DMS 273 treated with DMSO at 0.1 percent for 48 hours (cell line): ENCODE measurements at places on chromosomes 7 and 10.
A peak's percentile ranks its signal among the peaks of the same experiment; 100 is the strongest.

GRCh38 chr7:1239803-1240516 is 7.3 kb downstream of the UNCX start:
- no peak for DNase-seq

DNA sequence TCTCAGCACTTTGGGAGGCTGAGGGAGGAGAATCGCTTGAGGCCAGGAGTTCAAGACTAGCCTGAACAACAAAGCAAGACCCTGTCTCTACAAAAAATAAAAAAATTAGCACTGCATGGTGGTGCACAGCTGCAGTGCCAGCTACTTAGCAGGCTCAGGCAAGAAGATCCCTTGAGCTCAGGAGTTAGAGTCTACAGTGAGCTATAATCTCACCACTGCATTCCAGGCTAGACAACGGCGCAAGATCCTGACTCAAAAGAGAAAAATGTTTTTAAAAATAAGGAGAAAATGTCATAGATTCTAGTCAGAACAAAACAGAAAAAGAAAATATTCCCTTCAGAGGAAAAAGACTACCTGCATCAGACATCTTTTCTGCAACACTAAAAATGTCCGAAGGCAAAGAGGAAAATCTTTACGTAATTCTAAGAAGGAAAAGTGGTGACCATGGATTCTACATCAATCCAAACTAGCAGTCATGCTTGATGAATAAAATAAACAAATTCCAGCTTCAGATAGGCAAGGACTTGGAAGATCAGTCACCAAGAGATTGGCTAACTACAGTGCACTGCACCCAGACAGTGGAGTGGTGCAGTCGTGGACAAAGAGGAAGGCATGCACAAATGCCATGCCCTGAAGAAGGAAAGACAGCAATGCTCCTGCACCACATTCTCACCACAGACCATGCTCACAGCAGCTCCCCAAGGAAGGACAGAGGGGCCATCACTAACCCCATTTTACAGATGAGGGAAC is 54.3 kb downstream of the ERCC6 start:
- DNase-seq: no peak

DNA sequence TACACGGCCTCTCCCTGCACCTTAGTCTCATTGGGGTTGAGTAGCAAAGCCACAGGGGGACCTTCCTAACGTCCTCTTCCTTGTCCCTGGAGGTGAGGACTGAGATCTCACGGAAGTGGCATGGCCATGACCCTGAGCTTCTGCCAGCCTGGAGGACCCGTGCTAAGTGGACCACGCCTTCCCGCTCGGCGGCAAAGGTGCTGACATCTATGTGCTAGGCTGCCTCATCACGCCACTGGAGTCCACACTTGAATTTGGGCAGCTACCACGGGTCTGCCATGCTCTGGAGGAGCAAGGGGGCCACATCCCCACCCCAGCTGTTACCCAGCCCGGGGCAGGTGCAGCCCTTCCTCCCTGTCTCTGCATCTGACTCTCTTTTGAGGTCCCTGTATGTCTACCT is 15.3 kb downstream of the GHRHR start:
- no peak for DNase-seq

- no peak for DNase-seq
These were observed 87.6 kb upstream of the SEMA3D start for GRCh38 chr7:85274454-85274853.

GRCh38 chr7:90092506-90092905 is 61.8 kb upstream of the STEAP1 start:
- DNase-seq: no peak

- DNase-seq: no peak
These were observed 32.1 kb downstream of the CLRN3 start for GRCh38 chr10:127860592-127860991.

GRCh38 chr7:107396990-107397389 is 72.9 kb upstream of the GPR22 start:
- no peak for DNase-seq

DNA sequence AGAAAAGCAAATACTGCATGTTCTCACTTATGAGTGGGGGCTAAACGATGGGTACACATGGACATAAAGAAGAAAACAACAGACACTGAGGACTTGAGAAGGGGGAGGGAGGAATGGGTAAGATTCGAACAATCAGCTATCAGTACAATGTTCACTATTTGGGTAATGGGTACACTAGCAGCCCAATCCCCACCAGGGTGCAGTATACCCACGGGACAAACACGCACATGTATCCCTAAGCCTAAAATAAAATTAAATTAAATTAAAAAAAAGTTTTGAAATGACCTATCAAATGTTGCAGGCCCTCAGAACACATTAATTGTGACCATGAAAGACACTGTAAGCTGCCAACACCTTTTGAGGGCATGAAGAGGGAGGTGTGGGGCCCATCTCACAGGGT is 316.0 kb downstream of the WDR37 start:
- no peak for DNase-seq

DNA sequence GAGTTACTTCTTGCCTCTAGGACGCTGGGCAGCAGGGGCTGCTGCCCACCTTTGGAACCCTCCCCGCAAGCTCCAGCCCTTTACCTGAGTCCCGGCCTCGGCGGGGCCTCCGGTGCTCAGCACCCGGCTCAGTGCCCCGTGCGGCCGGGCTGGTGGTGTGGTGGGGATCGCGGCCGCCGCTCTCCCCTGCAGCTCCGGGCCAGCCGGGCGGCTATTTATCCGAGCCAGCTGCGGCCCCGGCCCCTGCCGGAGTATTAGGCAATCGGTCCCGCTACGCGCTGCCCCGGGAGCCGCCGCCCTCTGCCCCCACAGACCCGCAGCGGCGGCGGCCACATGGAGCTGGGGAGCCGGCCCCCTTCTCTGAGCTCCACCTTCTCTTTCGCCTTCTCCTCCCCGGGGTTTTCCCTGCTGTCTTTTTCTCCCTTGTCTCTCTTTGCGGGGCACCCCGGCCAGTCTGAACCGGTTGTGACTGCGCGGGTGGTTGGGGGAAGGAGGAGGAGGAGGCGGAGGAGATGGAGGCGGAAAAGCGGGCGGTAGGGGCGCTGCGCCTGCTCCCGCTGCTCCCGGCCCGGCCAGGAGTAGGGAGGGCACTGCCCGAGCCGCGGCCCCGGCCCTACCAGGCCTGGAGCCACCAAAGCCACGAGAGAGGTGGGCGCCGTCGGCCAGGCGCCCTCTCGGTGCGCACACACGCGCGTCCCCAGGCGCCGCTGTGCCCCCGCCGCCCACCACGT is at the start of gene SLC16A9:
TSS of gene SLC16A9 (minus strand) at position 456 of the 731 bp plus-strand sequence. CDS start 25,559 bp downstream, outside the sequence.
- peak; percentile 36 for DNase-seq

DNA sequence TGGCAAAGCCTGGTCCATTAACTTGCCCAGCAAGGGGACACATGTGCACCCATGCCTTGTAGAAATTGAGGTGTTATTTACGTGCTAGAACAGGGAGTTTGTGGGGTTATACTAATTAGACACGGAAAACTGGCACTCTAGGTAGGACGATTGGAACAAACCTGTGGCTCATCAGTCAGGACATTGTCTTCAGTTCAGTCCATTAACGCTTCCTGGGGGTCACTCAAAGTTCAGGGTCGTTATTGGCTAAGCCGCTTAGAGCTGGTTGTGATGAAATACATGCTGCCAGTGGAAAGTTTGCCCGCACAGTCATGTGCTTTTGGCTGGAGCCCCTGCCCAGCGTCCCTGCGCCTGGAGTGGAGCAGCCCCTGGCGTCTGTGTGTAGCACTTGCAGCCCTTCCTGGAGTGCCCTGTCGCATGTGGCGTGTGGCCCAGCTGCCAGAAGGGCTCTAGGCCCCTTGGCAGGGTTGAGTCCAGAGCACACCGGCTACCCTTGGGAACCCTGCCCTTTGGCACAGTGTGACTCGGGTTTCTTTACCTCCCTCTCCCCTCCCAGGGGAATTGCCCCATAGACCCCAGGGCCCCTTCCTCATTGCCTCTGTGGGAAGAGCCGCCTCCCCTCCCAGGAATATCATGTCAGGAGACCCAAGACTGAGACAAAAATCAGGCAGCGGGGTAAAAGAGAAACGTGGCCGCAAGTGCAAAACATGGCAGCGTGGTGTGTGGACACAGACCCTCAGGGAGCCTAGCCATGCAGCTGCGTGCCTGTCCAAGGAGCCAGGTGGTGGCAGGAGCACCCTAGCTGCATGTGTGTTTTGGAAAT is 9.8 kb downstream of the ZNF775 start:
- peak; percentile 84 for DNase-seq

DNA sequence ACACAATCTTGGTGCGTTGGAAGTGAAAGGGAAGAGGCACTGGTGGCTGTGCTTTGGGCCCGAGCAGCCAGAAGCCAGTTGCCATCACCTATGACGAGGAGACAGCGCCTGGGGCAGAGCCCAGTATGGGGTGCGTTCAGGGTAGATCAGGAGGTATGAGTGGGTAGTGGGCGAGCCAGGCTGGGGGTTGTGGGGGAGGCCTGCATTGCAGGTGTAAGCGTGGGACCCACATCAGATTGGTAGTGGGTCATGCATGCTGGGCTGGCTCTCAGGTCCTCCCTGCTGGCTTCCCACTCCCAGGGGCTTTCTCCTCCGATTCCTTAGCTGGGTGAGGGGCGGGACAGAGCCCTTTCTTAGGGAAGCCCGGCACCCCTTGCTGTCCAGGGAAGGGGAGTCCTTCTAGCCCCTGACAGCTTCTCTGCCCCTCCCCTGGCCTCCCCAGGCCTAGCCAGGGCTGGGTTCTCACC is 445 bp upstream of the PVRIG start:
- DNase-seq: no peak

GRCh38 chr7:1946773-1947450 is 276.8 kb downstream of the ELFN1 start:
- no peak for DNase-seq

DNA sequence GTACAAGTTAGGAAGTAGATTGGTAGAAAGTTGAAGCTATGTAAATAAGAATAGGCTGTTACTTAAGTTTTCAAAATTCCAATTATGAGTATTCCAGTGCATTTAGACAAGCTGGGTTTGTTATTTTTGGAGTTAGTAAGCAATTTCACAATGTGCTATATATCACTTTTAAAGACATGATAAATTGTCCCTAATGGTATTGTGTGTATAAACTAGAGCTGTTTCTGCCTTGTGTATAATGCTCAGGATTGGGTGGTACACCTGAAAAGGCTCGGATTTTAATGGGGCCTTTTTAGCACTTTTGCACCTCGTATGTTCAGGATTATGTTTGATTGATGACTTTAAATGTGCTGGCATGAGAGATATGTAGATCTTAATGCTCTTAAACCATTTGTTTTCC is 175.8 kb downstream of the VTI1A start:
- no peak for DNase-seq

- no peak for DNase-seq
These were observed 91.8 kb downstream of the PRKAG2 start for GRCh38 chr7:151784853-151785680.

DNA sequence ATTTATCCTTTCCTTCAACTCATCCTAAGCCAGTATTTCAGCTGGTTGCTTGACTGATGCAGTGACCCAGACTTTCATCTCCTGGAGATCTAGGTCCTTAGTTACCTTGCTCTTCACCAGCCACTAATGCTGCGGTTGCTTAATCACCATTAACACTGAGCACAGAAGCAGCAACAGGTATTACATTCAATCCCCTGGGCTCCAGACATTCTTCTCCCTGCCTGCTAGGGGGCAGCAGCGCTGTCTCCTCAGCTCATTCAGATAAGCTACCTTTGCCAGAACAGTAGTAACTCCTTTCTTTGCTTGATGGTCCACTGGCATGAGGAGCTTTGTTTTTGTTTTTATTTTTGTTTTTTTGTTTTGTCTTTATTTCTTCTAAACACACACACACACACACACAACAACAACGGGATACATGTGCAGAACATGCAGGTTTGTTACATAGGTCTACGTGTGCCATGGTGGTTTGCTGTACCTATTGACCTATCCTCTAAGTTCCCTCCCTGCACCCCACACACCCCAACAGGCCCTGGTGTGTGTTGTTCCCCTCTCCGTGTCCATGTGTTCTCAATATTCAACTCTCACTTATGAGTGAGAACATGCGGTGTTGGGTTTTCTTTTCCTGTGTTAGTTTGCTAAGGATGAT is 1043.2 kb upstream of the C7orf33 start:
- DNase-seq: peak; percentile 16

- no peak for DNase-seq
These were observed 1.8 kb downstream of the SMURF1 start for GRCh38 chr7:99141841-99142726.

DNA sequence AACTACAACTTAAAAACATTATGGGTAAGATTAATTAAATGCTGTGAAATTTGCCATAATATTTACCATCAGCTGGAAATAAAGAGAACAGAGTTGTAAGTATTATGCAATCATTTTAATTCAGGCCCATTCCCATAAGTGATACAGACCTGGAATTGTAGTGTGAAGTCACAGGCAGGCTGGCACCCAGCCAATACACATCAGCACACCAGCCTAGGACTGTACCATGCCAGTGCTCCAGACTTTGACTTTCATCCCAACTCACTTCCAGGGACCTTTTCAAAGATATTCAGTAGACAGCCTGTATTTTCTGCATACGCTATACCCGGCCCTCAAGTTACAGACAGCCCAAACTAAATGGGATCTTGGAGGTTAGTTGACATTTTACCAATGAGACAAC is 143.3 kb downstream of the TES start:
- DNase-seq: no peak

DNA sequence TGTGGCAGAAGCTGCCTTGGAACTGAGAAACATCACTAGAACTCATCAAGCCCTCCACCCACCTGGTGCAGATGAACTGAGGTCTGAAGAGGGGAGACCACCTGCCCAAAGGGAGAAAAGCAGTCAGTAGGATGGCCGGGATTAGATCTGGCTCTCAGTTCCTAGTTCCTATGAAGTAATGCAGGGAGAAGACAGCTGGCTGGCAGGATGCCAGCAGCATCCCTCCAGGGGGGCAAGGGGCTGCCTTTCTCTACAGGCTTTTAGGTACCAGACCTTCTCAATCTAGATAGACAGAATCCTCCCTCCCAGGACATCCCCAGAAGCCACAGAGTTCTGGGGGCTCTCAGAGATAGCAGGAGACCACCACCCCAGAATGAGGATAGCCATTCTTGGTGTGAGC is 7.8 kb downstream of the CRHR2 start:
- no peak for DNase-seq

DNA sequence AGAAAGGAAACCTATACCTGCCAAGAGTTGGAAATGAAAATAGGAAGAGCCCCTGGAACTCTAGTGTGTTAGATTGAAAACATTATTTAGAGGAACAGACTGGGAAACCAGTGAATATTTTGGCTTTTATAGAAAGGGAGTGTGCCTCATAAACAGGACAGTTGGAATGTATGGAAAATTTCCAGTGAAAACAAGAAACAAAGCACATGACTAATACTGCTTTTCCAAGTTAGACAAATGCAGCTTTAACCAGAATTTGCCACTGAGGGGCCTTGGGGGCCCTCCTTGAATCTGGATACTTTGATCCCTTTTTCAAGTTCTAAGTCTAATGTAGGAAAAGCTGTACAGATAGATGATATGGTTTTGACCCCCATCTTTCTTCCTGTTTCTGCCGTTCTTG is 21.2 kb downstream of the ITGB8 start:
- no peak for DNase-seq

GRCh38 chr7:68078157-68078710 is 1081.6 kb downstream of the TYW1 start:
- DNase-seq: no peak

GRCh38 chr10:34905200-34905927 is 90.3 kb upstream of the PARD3 start:
- no peak for DNase-seq
